ENCODE measurements at places on chromosomes 2 and 18. TPM values are rescaled to one million over a fixed set of nuclear protein-coding genes. Genes with fewer than 3 reads are reported as not detected.

IL36B gene
- total RNA-seq = not detected

- DNase-seq = no peak
These were observed 13.2 kb upstream of the SERTAD2 start for GRCh38 chr2:64666810-64667438.

DNA sequence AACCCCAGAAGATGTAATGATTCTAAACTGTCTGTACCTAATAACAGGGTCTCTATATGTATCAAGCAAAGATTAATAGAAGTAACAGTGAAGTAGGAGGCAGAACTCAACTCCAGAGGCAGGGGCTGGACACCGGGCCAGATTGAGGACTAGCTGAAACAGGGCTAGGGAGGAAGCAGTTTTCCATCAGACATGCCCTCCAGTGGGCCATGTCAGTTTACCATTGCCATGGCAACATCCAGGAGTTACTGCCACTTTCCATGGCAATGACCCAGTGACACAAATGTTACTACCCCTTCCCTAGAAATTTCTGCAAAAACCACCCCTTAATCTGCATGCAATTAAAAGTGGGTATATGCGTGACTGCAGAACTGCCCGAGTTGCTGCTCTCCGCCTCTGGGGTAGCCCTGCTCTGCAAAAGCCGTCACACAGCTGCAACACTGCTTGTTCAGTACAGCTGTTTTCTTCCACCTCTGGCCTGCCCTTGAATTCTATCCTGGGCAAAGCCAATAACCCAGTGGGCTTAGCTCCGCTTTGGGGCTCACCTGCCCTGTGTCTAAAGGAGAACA is 58.7 kb downstream of the TMEM18 start:
- DNase-seq = no peak

SATB2 gene
- total RNA-seq = 8.2 TPM

GRCh38 chr2:223854741-223855140 is 17.4 kb upstream of the AP1S3 start:
- no peak for DNase-seq

MARCHF4 gene
- total RNA-seq = 4.1 TPM

DNA sequence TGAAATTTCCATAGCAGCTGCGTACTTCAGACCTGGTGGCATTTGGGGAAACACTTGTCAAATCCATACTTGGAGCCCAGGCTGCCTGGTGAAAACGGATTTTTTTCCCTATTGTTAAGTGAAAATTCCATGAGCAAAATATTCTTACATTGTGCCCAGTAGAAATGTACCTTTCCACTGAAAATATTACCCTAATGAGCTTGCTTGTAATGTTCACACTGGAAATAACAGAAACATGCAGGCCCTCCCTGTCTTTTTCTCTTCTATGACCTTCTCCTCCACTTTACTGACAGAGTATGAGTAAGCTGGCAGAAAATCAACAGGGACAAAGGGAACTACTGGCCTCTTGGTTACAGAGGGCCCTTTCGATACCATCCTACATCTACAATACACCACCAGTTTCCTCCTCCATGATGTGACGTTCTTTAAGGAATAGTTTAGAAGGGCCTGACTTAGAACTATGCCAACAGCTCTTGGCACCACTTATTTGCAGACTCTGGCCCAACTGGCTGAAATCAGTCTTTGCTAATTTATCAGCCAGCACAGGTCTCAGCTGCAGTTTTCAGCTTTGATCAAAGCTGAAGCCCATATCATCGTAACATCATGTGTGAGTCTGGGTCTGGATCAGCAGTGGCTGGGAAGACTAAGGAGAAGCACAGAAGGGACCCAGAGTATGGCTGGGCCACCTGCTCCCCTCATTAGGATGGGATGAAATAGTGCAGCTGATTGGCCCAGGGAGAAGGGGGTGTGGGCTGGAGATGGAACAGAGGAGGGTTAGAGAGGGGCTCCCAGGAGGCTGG is 272.2 kb upstream of the ID2 start:
- no peak for DNase-seq

SERPINB13 gene
- not detected for total RNA-seq

SOWAHC gene
- 7.1 TPM for total RNA-seq

- DNase-seq = no peak
These were observed 225.3 kb upstream of the THUMPD2 start for GRCh38 chr2:40004336-40004735.

DNA sequence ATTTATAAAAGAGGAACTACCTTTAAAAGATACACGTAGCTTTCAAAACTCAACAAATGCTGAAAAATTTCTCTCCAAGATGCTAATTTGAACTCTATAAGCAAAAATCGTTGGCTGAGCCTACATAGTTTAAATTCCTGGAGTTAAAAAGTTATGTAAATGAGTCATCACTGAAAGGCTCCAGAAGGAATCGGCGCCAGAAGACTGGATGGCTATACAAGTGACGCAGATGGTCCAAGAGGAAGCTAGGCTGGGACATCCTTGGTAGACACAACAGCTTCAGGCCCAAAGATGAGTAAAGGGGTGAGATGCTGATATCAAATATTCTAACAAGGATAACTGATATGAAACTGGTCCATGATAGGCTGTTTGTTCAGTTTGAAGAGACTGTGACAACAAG is 22.8 kb upstream of the DNAH6 start:
- peak; percentile 70 for DNase-seq

- no peak for DNase-seq
These were observed 124.2 kb upstream of the HS6ST1 start for GRCh38 chr2:128442891-128443302.

CDK15 gene
- 7.3 TPM for total RNA-seq

DNA sequence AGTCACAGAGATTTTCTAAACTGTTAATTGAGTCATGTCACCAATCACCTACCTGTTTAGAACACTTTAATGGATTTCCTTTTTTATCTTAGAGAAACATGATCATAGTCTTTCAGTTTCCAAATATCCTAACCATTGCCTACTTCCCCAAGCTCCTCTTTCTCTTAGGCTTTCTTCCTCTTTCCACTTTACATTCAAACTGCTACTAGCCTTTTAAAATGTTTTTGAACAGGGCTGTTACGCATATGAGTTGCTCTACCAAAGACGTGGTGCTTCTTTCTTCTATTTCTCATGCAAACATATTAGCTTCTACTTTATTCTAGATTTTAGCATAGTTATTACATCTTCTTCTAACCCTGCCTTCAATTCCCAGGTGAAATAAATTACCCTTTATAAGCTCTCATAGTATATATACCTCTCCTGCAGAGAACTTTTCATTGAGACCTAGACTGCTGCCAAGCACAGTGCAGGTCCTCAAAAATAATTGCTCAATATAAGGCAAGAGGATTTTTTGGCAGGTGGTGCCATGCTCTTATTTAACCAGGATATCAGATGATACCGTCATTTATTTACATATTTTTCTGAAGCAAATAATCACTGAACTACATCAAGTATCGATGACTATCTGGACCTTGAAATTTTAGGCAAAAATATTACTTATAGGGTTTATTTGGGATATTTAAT is 937.1 kb downstream of the TSN start:
- DNase-seq = no peak

RDH14 gene
- total RNA-seq = 28.9 TPM

CERS6 gene
- 14.7 TPM for total RNA-seq

Data from Daoy (cell line).